ENCODE measurements at places on chromosomes 1 and 21. TPM values are rescaled to one million over a fixed set of nuclear protein-coding genes. Genes with fewer than 3 reads are reported as not detected.

Gene RHBDL2
- 0.24 TPM for total RNA-seq

Gene ATP1A2
- 262 TPM for total RNA-seq

Gene EFNA3
- total RNA-seq: 1.9 TPM

Gene RAB42
- 1.8 TPM for total RNA-seq

Gene AGBL4
- 2.4 TPM for total RNA-seq
